ENCODE measurements at places on chromosomes 7 and 10.

DNA sequence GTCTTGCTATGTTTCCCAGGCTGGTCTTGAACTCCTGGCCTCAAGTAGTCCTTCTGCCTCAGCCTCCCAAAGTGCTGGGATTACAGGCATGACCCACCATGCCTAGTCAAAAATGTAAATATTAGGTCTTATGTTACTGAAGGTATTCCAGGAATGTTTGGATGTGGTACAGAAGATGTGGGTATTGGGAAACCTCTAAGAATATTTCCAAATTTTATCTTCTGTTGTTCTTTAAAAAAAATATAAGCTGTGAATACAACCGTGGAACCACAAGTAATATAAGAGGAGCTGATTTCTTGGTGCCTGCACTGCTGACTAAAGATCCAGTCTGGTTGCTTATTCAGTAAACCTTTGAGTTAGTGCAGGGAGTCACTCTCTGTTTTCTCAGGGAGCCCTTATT, 178.3 kb downstream of the AUTS2 start:
- no peak for DNase-seq

DNA sequence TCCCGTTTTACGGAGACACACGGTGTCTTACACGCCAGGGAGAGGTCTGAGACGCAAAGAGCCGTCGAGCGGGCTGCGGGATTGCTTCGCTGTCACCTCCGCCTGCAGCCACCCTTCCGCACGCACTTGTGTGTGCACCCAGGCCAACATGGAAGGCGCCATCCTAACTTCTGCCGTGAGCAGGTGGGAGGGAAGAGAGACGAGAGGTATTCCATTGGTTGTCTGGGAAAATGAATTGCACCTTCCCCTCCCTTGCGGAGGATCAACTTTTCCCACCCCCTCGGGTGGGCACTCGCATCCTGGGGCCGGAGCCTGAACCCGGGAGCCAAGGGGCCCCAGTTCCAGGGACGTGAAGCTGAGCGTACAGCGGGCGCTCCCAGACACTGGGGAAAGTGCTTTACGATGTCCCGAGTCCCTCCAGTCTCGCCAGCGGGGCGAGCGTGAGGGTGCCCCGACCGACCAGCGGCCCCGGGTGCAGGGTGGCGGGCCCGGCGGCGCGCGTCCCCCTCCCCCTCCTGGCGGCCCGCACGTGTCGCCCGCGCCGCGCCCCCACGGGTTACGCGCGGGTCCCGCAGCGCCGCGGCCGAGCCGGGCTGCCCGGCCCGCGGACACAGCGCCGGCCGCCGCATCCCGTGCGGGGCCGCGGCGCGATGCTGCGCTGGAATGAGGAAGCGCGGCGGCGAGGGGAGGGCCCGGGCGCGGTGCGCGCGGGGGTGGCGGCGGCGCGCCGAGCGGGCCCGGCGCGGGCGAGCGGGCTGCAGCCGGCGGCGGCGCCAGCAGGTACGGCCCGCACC, 984 bp upstream of the IKZF1 start:
- no peak for DNase-seq

- DNase-seq, result no peak
Observed at GRCh38 chr10:5490032-5490431, 9.3 kb downstream of the CALML5 start.

DNA sequence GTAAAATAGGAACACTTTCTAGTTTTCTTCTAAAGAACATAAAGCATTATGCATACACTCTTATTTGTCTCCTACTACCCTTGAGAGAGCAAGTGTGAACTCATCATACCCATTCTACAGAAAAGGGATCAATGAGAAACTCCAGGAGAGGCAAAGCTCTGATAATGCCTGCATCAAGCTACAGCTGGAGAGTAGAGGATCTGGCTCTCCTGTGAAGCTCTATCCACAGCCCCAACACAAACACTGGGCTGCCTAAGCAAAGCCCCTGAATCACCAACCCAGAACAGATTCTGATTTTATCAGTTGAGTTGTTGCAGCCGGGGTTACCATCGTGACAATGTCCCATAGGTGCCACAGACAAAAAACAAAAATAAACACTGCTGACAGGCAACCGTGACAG, 74.9 kb downstream of the NUDCD3 start:
- DNase-seq, result no peak

DNA sequence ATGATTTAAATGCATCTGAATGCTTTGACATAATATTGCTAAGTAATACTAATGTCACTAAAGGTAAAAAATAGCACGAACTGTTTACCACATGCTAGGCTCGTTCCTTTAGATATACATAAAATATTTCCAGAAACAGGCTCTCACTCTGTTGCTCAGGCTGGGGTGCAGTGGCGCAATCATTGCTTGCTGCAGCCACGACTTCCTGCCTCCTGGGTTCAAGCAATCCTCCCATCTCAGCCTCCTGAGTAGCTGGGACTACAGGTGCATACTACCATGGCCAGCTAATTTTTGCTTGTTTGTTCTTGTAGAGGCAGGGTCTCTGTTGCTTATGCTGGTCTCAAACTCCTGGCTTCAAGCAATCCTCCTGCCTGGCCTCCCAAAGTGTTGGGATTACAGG, 183.3 kb downstream of the SGMS1 start:
- no peak for DNase-seq

GRCh38 chr7:115232041-115232440, 310.1 kb downstream of the MDFIC start:
- DNase-seq, result no peak

- no peak for DNase-seq
Observed at GRCh38 chr7:133959505-133959904, 167.6 kb upstream of the LRGUK start.

- no peak for DNase-seq
Observed at GRCh38 chr10:4353964-4354363, 472.0 kb upstream of the AKR1E2 start.

DNA sequence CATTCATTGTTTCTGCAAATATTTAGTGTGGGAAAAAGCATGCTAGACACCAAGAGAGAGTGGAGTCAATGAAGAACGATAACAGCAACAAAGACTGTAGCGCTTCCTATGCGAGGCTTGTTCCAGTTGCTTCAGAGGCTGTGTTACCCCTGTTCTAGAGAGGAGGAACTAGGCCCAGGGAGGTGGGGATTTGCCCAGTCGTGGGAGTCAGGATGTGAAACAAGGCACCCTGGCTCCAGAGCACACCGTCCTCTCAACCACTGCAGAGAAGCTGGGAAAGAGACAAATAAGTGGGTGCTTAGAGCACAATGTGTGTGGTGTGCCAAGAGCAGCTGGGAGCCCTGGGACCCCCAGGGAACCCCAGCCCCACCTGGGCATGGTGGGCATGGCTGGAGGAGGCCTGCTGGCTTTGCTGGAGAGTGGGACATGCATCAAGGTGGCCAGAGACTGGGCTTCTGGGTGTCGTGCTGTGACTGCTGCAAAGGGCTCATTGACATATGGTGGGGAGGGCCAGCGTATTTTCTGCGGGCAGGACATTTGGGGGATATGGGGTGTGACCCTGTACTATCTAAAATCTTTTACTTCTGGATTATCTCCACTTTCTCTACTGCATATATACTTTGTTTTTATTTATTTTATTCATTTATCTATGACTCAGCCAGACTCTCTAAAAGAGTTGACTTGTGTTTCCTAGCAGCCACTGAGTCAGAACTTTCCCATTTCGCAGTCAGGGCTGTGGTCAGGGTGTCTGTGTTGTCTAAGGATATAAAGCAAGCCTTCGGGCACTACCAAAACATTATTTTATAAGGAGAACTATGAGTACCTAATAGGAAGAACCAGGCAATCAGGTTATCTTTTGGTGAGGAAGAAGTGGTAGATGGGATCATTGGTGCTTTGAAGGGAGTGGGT, 95.4 kb downstream of the TCF7L2 start:
- DNase-seq, result no peak

GRCh38 chr7:47337531-47337930, 244.4 kb downstream of the TNS3 start:
- no peak for DNase-seq

DNA sequence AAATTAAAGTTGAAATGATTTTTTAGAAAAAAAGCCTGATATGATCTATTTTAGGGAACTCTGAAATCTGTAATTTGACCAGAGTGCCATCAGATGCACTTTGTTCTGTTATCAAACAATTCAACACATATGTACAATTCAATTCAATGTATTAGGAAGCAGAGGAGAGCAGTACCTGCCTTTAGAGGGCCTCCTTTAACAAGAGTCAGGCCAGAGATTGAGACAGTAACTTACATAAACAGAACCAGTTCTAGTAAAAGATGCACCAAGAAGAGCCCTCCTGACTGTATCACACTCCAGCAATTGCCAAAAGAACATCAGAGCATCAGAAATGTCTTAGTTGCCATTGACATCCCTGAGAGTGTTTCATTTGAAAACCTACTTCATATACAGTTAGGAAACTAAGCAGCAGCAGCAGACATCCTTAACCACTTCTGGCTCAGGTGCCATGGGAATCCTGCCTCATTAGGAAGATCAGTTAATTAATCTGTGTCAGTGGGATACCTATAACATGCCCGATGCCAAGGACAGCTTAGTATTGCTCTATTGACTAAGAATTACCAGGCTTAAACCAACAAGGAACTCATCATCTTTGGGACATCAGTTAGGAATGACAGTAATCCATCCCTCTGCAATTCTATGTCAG, 1222.6 kb upstream of the LRRN3 start:
- no peak for DNase-seq

GRCh38 chr7:151207804-151208203, 2.5 kb downstream of the H2BK1 start:
- DNase-seq, result no peak

DNA sequence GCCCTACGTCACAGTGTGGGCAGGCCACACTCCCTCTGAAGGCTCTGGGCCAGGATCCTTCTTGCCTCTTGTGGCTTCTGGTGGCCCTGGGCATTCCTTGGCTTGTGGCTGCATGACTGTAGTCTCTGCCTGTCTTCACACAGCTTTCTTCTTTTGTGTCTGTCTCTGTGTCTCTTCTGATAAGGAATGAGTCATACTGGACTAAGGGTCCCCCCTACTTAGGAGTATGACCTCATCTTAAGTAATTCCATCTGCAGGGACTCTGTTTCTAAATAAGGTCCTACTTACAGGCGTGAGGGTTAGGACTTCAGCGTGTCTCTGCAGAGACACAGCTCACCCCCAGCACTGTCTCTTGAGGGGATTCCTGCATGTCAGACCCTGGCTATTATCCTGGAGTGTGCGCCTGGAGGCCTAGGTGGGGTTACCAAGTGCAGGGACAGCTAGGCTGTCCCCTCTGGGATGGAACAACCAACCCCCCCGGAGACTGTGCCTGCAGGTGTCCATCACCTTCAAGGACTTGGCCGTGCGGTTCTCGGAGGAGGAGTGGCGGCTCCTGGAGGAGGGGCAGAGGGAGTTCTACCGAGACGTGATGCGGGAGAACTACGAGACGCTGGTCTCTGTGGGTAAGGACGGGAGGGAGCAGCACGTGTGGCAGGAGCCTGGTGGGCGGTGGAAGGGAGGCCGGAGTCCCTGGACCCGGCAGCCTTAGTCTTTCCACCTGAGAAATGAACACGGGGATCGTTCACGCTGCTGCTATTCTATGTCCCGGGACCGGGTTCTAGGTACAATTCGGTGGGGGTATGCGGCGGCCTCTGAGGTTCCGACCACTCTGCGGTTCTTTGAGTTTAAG, 54.1 kb downstream of the ZNF467 start:
- DNase-seq, result no peak

DNA sequence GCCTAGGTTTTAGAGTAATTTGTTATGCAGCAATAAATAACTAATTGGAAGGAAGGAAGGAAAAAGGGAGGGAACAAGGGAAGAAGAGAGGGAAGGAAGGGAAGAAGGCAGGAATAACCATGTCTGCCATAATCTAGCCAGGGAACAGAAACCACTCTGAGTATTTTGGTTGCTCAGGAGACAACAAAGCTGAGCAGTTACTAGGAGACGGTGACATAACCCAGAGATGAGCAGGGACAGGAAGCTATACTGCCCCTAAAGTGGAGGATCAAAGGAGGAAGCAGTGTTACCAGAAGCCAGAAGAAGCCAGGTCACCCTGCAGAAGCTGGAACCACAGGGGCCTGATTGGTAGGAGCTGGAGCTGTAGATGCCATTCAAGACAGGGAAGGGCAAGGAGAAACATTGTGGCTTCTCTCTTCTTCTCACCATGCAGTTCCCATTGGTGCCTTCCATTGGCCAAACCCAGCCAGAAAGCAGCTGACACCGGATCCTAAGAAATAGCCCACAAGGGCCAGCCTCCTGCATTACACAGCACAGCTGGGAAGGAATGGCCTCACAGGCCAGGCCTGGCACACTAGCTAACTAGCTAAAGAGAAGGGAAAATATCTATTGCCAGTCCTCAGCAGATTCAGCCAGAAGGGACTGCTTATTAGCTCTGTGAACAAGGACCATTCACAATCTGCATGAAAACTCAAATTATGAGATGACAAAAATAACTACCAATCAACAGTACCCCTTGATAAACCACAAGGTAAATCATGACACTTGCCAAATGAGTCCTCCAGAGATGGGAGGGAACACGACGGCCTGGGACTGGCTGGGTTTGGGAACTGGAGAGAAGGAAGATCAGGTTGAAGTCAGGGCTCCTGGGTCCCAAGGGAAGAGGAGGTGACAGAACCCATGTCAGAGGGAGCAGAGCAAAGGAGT, 184.5 kb upstream of the NFE2L3 start:
- DNase-seq, result no peak

DNA sequence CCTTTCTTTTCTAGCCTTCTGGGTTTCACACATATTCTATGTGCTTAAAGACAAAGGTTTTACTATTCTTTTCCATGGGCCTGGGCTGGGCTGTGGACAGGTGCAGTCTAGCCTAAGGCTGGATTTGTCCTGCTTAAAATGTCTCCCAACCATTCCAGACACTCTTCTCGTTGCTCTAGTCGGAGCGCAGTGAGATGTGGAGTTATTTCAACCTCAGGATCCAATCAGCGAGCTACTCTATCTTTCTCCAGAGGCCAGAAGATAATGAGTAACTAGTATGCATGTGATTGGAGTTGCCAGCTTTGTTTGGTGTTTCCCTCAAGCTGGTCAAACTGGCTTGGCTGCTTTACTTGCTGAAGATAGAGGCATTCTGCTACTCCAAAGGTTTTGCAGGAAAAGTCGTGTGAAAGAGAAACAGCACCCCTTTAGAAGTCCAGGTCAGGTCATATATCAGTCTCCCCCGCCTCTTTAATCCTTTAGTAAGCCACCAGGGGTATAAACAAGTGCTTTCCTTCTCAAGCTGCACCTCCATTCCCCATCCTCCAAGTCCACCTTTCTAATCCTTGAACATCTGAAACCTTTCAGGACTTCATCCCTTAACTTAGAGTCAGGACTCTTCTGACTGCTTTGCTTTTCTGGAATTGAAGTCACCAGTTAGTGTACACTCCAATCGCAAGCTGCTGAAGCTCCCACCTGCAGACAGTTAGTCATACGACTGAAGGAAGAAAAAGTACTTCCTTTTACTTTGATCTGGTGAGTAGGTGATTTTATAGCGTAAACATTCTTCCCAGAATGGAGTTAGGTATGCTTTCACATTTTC, 78.8 kb downstream of the DNMBP start:
- DNase-seq, result peak; percentile 8

- DNase-seq, result no peak
Observed at GRCh38 chr10:132142396-132143161, 44.2 kb upstream of the DPYSL4 start.

Data from SW 1271 (cell line).